ENCODE measurements at places on chromosomes 7 and 10.

- no peaks in the 10 kb centered on the region for H3K27me3 ChIP-seq
- H3K4me3 ChIP-seq, result no peak overlapping the region
- DNase-seq, result peak; percentile 63
- H3K36me3 ChIP-seq, result no peaks in the 10 kb centered on the region
These were observed 36.9 kb downstream of the ENTPD1 start for GRCh38 chr10:95792874-95793285.

DNA sequence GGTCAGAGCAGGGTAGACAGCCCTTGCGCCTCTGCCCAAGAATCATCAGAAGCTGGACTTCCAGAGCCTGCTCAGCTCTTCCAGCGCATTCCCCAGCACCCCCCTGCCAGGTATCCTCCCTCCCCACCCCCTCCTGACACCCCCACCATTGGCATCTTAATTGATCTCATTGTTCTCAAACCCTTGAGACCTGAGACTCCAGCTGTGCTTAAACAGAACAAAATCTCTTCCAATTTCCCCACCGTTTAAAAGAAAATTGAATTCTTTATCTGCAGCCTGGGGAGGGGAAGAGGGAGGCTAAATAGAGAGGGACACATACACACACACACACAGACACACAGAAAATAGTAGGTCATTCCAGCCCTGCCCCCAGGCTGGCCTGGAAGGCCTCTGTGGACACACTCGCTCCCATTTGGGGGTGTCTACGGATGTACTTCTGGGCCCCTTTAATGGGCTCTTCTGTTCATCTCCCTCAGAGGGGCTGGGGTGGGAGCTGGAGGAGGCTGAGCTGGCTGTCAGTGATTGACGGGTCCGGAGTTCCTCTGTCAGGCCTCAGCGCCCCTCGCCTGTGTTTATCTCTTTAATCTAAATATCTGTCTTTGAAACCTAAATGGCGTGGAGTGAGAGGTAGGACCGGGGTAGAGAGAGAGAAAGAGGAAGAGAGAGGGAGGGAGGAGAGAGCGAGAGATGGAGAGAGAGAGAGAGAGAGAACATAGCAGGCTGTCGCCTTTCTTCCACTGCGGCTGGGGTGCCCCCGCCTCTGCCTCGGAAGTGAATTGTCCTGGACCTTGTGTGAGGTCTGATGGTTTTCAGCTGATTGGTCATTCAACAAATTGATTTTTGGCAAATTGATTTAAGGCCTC lies 61.7 kb downstream of the C10orf105 start:
- H3K4me3 ChIP-seq, result no peak overlapping the region
- H3K36me3 ChIP-seq, result no peaks in the 10 kb centered on the region
- no peaks in the 10 kb centered on the region for H3K4me1 ChIP-seq
- peaks cover 17% of the 10 kb centered on the region for H3K27me3 ChIP-seq

- H3K4me3 ChIP-seq, result no peak overlapping the region
- no peak for DNase-seq
- H3K27ac ChIP-seq, result no peak overlapping the region
- no peaks in the 10 kb centered on the region for H3K27me3 ChIP-seq
These were observed 98.7 kb downstream of the DIP2C start for GRCh38 chr10:590721-591120.

DNA sequence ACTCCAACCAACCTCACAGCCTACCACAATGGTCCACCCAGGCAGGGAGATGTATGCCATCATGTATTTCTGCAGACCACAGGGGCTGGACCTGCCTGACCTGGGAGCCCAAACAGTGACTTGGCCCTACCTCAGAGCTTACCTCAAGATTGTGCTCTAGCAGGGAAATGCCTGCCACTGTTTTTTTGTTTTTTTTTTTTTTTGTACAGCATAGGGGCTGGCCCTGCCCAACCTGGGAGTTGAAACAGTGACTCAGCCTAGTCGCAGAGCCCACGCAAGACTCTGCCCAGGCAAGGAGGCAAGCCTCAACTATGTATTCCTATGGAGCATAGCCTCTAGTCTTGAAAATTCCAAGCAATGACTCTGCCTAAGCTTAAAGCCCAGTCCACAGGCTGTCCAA lies 39.3 kb upstream of the CDK6 start:
- H3K27me3 ChIP-seq, result no peaks in the 10 kb centered on the region
- peaks cover 33% of the 10 kb centered on the region for H3K4me1 ChIP-seq
- H3K36me3 ChIP-seq, result no peaks in the 10 kb centered on the region
- H3K4me3 ChIP-seq, result no peak overlapping the region
- H3K27ac ChIP-seq, result peak overlapping the region; percentile 46

GRCh38 chr7:27603813-27604212 lies 58.9 kb downstream of the HIBADH start:
- no peak overlapping the region for H3K4me3 ChIP-seq
- peaks cover 19% of the 10 kb centered on the region for H3K4me1 ChIP-seq
- no peak overlapping the region for H3K27ac ChIP-seq
- H3K27me3 ChIP-seq, result no peaks in the 10 kb centered on the region
- no peaks in the 10 kb centered on the region for H3K36me3 ChIP-seq
- DNase-seq, result no peak

DNA sequence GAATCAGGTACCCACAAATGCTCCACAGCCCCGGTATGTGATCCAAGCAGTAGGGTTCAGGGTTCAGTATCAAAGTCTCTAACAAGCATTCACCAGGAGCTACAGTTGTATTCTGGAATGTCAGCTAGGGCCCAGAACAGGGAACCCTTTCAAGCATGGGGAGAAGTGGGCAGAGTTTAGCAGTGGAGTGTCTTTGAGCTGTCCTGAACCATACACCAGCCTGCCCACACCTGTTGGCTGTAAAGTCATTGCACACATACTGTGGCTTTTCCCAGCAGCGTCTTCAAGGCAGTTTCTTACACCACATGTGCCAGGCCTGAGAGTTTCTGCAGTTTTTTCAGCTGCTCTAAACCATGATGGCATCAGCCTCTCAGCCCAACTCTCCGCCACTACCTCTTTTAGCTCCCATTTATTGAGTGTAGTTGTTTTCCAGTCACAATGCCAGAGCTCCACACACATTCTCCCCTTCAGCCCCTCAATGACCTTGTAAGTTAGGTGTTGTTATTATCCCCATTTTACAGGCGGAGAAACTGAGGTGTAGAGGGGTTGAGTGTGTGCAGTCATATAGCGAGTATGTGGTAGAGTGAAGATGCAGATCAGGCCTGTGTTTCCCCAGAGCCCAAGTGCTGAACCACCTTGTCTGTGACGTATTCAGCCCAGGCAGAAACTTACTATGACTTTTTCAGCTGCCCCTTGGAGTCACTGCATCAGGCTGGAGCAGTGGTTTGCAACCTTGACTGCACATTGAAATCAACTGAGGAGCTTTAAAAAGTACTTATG lies 83.1 kb downstream of the CHN2 start:
- no peak for DNase-seq
- no peaks in the 10 kb centered on the region for H3K36me3 ChIP-seq
- H3K4me3 ChIP-seq, result no peak overlapping the region
- H3K27me3 ChIP-seq, result peaks cover 57% of the 10 kb centered on the region
- H3K27ac ChIP-seq, result no peak overlapping the region

GRCh38 chr7:56030340-56030739 lies 20.9 kb downstream of the PSPH start:
- no peaks in the 10 kb centered on the region for H3K36me3 ChIP-seq
- H3K4me3 ChIP-seq, result no peak overlapping the region
- no peaks in the 10 kb centered on the region for H3K27me3 ChIP-seq
- no peak for DNase-seq
- peaks cover 5% of the 10 kb centered on the region for H3K4me1 ChIP-seq

DNA sequence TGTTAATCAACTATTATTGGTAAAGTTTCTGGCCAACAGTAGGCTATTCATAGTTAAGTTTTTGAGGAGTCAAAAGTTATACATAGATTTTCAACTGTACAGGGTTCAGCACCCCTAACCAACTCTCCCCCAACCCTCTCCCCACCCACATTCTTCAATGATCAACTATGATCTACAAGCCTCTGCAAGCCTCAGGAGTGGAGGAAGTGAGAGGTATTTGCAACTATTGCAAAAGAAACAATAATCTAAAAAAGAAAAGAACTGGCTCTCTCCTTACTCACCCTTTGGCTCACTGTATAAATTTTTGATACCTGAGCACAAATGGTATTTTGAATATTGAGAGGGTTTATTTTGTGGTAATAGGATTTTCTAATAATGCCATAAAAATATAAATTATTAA lies 179.8 kb downstream of the IPMK start:
- no peak overlapping the region for H3K27ac ChIP-seq
- H3K4me3 ChIP-seq, result no peak overlapping the region
- no peaks in the 10 kb centered on the region for H3K27me3 ChIP-seq

- H3K27ac ChIP-seq, result no peak overlapping the region
- no peak overlapping the region for H3K4me3 ChIP-seq
- no peaks in the 10 kb centered on the region for H3K4me1 ChIP-seq
- no peaks in the 10 kb centered on the region for H3K36me3 ChIP-seq
These were observed 310.4 kb upstream of the IMMP2L start for GRCh38 chr7:111872450-111873325.

DNA sequence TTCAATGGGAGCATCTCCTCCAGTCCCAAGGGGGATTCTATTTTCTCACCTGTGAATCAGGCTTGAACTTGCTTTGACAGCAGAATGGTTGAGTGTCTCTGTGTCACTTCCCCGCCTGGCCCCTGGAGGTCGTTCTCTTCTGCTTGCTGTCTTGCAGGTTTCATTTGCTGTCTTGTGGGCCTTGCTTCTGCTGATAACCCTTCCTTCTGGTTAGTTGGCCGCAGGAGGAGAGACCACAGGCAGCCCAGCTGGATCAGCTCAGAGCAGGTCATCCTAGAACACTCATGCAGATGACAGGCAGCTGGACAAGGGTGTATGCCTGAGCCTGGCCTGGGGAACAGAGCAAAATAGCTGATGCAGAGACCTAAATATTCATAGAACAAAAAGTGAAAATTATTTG lies 344.2 kb upstream of the ADARB2 start:
- H3K4me1 ChIP-seq, result no peaks in the 10 kb centered on the region
- H3K4me3 ChIP-seq, result no peak overlapping the region

GRCh38 chr7:139109188-139109982 lies at the start of gene ZC3HAV1:
ZC3HAV1 (minus strand) TSS chr7:139109720; CDS start chr7:139109331, 389 bp downstream.
- H3K36me3 ChIP-seq, result no peaks in the 10 kb centered on the region
- H3K4me1 ChIP-seq, result peaks cover 4% of the 10 kb centered on the region
- peak; percentile 74 for DNase-seq
- no peaks in the 10 kb centered on the region for H3K27me3 ChIP-seq
- peak within 1 kb of the TSS; percentile 56 for H3K27ac ChIP-seq

DNA sequence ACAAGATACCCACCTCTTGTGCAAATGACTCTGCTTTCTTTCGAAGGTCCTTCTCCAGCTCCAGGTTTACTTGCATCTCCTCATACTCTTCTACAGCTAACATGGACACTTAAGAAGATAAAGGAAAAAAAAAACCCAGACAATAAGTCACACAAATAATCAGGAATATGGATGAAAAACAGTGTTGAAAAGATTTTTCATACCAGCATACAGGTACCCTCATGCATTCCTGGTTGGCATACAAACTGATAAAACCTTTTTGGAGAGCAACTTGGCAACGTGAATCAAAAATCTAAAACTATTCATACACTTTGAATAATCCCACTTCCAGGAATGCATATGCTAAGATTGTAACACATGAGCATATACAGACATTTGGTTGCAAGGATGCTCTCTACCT lies 60.1 kb downstream of the SHTN1 start:
- DNase-seq, result no peak
- H3K27me3 ChIP-seq, result no peaks in the 10 kb centered on the region
- H3K4me1 ChIP-seq, result peaks cover 15% of the 10 kb centered on the region
- H3K36me3 ChIP-seq, result no peaks in the 10 kb centered on the region
- no peak overlapping the region for H3K4me3 ChIP-seq

GRCh38 chr10:30589441-30589840 lies 40.1 kb downstream of the LYZL2 start:
- no peak overlapping the region for H3K4me3 ChIP-seq
- no peak overlapping the region for H3K27ac ChIP-seq
- no peak for DNase-seq
- peaks cover 18% of the 10 kb centered on the region for H3K27me3 ChIP-seq
- no peaks in the 10 kb centered on the region for H3K36me3 ChIP-seq

- peak; percentile 45 for DNase-seq
- H3K27me3 ChIP-seq, result no peaks in the 10 kb centered on the region
These were observed 236.4 kb upstream of the TMEM72 start for GRCh38 chr10:44674536-44675386.

DNA sequence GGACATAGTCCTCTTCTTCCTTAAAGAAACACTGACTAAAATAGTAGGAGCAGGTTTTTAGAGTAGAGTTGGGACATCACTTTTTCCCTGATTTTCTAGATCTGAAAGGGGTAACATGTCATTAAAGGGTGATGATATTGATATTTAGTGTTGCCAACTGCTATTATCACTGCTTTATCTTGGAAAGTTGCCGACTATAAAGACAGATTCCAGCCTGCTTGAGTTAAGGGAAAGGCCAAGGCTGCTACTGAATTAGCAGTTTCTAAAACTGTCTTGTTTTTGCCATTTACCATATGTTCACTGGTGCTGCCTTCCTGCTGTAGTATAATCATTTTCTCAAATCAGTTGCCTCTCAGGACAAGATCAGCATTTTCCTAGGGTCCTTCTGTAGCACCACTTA lies 29.7 kb downstream of the AP3M1 start:
- no peak overlapping the region for H3K27ac ChIP-seq
- no peak for DNase-seq
- H3K27me3 ChIP-seq, result no peaks in the 10 kb centered on the region
- H3K4me1 ChIP-seq, result peaks cover 5% of the 10 kb centered on the region
- peaks cover 73% of the 10 kb centered on the region for H3K36me3 ChIP-seq

DNA sequence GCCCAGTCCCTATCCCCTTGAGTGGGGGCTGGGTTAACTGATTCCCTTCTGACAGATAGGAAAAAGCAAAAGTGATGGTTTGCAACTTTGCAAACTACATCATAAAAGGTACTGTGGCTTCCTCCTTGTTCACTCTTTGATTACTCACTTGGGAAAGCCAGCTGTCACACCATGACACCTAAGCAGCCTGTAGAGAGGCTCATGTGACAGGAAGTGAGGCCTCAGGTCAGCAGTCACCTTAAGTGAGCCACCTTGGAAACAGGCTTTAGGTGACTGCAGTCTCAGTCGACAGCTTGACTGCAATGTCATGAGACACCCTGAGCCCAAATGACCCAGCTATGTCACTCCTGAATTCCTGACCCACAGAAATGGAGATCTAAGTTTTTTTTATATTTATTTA lies 4.3 kb upstream of the CHCHD2 start:
- no peak overlapping the region for H3K4me3 ChIP-seq
- no peak for DNase-seq
- no peak overlapping the region for H3K27ac ChIP-seq
- H3K36me3 ChIP-seq, result no peaks in the 10 kb centered on the region

All from astrocyte (in vitro differentiated cells and primary cell).